OCI-LY7 (cell line): ENCODE measurements at places on chromosomes 1 and 21. TPM values are rescaled to one million over a fixed set of nuclear protein-coding genes. Genes with fewer than 3 reads are reported as not detected.

The PM20D1 gene
- not detected in 2 replicates for total RNA-seq

The MYOC gene
- total RNA-seq: not detected in 2 replicates

The PARS2 gene
- total RNA-seq: 5.3 and 6.7 TPM in 2 replicates

The FGR gene
- total RNA-seq: 0.98 and 1.2 TPM in 2 replicates

DNA sequence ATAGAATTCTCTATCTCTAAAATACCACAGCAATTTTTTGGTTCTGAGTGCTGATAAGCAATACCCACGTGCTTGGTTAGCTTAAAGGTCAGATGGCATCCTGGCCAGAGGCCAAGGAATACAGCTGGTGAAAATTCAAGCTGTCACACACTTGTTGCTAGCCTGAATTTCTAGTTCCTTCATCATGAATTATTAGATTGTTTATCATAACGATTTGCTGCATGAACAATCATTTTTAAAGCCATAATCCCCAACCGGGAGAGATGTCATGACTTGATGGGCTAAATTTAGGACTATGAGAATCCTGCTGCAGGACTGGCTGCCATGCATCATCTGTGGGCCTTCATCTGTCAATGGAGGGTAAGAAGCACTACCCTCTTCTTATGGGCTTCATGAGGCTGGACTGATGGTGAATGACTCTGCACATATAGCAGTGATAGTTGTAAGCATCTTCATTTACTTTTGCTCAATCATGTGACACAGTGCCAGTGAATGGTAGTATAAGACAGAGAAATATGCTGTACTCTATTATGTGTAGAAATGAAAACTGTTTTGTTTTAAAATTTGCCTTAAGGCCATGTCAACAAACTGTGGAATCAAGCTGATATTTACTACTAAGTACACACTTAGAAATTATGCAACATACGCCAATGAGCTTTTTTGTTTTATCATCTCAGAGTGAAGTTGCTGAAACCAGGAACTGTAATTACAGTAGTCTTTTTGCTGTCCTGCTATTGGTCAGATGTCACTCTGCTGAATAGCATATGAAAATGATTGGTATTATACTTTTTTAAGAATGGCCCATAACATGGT, 80.5 kb upstream of the RALGPS2 start:
- DNase-seq: peak; percentile 51

- no peak for DNase-seq
Observed at GRCh38 chr1:234494049-234494448, 15.1 kb upstream of the TARBP1 start.

GRCh38 chr1:53381790-53382401, 54.0 kb upstream of the LRP8 start:
- no peak for DNase-seq

DNA sequence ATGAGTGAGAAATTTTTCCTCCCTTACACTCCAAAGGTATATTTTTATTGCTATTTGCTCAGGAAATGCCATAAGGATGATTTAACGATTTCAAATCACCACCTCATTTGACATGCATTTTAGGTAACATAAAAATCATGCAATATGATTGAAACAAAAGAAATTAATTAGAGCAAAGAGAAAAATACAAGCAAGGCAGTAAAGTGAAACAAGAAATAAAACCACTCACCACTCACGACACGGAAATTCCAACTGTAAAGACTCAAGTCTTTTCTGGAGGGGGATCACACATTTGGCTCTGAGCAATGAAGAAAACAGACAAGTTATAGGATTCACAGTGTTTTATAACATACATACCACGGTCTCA, 86.8 kb upstream of the ARHGAP29 start:
- no peak for DNase-seq

DNA sequence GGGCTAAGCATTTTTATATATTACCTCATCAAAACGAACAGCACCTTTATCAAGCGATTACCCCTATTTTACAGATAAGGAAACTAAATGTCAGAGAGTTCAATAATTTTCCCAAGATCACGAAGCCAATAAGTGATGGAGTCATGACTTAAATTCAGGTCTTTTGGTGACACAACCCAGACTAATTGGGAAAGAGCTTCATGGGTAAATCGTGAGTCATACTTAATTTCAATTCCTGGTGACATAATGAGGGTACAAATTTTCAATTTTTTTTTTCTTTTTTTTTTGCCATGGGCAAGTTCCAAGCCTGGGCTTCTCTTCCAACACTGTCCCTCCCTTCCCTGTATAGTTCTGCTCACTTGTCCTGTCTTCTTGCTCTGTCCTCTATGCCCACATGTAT, 30.1 kb upstream of the IL10 start:
- no peak for DNase-seq

DNA sequence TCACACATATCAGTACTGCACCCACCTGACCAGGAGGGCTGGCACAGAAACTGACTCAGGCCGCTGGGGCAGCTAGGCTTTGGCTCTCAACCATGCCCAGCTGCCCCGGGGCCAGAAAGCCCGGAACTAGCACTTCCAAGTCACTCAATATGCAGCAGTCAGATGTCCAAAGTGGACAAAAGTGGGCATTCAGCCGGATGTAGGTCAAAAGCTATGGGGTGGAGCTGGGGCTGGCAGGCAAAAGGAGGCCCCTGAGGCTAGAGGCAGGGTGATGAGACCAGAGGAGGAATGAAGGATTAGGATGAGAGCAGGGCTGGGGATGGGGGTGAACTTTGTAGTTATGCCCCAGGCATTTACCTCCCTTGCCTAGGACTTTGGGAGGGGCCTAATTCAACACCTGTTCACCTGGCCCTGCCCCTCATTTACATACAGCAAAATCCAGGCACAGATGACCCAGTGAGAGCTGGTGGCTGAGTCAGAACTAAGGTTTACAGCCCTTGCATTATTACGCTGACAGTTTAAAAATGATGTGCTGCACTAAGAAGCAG, 30.7 kb upstream of the EDN2 start:
- DNase-seq: no peak

- peak; percentile 77 for DNase-seq
Observed at GRCh38 chr21:41921021-41921420, 32.8 kb downstream of the C2CD2 start.
